NCI-H1092 (cell line): ENCODE measurements at places on chromosomes 6 and 20.
A peak's percentile ranks its signal among the peaks of the same experiment; 100 is the strongest.

GRCh38 chr6:129368076-129368475 is 341.9 kb downstream of the ARHGAP18 start:
- DNase-seq: no peak

DNA sequence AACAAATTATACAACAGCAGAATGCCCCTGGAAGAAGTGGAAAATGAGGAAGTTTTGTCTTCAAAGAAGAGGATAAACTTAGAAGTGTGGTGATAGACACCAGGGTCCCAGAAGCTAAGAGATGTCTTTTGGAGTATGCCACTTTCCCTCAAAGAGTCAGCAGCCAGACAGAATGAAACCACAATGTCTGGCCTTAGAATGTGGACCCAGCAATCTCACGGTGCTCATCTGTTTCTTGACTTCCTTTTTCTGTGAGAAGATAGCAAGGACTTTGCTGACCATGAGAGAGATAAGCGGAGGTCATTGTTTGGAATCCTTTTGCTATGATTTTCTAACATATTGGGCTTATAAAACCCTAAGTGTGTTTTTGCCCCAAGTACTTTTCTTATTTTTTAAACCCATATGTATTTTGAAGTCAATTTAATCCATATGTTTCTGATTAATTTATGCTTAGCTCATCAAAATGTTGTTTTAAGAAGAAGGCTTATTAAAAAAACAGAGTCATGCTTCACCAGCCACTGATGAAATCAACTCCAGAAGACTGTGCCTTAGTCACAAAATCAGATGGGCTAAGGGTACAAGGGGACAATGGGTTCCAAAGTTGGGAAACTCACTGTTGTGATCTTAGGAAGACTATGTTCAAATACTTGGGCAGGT is 451.2 kb upstream of the JAG1 start:
- no peak for DNase-seq

GRCh38 chr20:38514185-38514584 is 41.5 kb downstream of the RALGAPB start:
- no peak for DNase-seq

- DNase-seq: no peak
These were observed 23.8 kb downstream of the HLA-DOB start for GRCh38 chr6:32792901-32793435.

- DNase-seq: no peak
These were observed 138.7 kb downstream of the MACROD2 start for GRCh38 chr20:14134004-14134403.

DNA sequence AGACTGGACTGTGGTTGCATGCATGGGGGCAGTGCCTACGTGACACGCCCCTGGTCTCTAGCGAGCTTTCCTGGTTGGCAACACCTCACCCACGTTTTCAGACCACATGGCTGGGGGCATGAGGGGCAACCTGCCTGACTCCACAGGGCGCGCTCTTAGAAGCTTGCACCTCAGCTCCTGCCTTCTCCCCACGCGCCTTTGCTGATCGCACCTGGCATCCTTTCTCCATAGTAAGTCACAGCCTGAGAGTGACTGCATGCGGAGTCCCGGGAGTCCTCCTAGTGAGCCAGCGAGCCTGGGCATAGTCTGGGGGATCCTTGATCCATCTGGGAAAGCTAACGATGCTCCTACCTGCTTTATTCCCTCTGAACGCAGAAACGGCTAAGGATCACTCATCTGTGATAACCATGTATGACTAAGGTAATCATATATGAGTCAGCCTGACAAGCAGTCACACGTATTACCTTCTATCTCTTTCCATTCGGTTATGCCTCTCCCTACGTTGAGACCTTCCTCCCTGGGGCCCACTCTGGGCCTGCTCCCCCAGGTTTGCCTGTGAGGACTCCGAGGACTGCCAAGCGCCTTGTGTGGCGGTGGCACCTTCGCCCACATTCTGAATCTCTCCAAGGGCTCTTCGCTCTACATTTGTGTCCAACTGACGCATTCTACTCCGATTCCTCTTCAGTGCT is 4.5 kb downstream of the TCFL5 start:
- no peak for DNase-seq

DNA sequence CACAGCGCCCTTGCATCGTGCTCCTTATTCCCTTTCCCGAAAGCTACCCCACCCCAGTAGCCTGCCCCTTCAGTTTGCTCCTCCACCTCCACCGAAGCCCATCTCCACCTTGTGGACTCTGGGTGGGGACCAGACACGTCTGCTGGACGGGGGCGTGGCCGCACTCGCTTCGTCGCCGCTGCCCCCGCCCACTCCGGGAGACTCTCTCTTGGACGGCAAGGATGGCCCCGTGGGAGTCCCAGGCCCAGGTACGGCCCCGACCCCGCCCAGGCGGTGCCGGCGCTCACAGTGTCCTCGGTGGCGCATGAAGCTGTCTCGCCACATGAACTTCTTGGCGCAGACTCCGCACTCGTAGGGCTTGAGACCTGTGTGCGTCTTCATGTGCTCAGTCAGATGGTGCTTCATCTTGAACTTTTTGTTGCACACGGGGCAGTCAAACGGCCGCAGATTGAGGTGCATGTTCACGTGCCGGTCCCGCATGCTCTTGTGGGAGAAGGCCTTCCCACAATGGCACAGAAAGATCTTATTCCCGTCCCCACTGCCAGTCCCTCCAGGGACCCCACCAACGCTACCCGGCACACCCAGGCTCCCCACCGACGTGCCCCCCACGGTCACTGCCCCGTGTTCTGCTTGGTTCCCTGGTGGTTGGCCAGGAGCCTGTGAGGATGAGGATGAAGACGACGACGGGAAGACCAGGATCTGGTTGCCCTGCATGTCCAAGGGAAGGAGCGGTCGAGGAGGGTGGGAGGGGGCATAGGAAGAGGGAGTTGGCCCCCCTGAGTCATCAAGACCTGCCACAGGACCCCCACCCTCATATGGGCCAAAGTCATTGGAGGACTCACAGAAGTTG is 1.3 kb upstream of the TAPBP start:
- DNase-seq: no peak

GRCh38 chr6:124436803-124437202 is 525.4 kb upstream of the RNF217 start:
- no peak for DNase-seq

DNA sequence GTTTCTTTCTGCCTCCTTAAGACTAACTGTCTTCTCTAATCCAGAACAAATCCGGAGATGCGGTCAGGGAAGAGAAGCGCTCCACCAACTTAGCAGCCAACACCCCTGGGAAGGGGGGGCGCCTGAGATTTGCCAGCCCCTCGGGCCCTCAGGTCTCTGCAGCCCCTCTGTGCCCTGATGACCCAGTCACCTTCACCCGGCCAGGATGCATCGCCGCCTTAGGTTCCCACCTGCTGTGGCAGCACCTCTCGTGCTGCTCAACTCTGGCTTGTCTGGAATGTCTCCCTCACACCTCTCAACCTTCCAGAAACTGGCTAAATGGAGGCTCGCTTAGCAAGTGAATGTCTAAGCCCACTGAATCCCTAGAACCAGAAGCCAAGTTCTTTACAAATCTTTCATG is 28.0 kb upstream of the AAR2 start:
- no peak for DNase-seq

DNA sequence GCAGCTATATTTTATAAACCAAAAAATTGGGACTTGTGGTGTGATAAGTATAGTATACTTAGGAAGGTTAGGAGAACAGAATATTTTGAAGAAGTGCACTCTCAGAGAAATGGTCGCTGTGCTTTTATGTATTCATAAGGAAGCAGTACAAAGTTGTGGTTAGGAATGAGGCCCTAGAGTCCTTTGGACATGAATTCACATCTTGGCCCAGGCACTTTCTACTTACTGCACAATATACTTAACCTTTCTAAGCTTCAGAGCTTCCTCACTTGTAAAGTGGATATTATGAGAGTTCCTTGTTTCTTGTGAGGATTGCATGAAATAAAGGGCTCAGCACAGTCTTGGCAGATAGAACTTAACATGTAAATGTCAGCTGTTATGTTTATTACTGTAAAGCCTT is 21.0 kb upstream of the SERINC3 start:
- DNase-seq: no peak

- DNase-seq: no peak
These were observed 35.8 kb downstream of the GCM1 start for GRCh38 chr6:53112871-53113270.

DNA sequence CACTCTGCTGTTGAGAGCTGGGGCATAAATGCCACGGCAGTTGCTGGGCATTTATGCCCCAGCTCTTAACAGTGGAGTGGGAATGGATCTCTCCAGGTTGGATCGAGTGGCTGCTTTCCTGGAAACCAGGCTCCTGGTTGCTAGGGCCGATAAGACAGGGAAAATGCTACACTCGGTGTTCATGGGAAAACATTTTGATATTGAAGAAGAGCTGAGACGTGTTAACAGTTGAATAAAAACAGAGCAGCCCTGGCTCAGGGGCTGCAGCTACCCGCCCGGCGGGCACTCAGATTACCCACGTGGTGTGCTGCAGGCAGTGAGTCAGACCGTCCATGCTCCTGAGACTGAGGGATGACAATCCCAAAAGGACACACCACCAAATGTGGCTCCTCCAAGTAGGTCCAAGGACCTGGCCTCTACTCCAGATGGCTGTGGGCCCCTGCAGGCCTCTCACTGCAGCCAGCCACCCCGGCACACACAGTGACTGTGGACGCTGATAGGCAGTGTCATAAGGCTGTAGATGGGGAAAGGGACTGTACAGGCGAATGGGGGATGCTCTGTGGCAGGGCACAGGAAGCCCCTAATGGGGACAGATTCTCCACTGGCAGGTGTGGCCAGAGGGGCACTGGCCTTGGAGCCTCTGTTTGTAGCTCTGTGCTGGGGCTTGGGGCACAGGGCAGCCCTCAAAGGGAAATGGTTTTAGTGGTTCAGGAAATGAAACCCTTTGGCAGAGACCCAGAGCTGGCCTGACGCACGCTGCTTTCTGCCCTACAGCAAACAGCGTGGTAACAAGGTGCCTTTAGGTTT is 237.8 kb downstream of the LY86 start:
- peak; percentile 51 for DNase-seq
